ENCODE measurements at places on chromosomes 3 and 15. TPM values are rescaled to one million over a fixed set of nuclear protein-coding genes. Genes with fewer than 3 reads are reported as not detected.

The GRAMD1C gene
- total RNA-seq, result 0.25 TPM

The CCR1 gene
- total RNA-seq, result not detected

The CHRNA7 gene
- total RNA-seq, result 7.7 TPM

The VGLL3 gene
- total RNA-seq, result 0.04 TPM

The OCA2 gene
- 0.63 TPM for total RNA-seq

The ZPLD1 gene
- total RNA-seq, result 0.18 TPM

The SERPINI1 gene
- total RNA-seq, result 33.5 TPM

GRCh38 chr3:120791913-120792312 is 49.4 kb downstream of the GTF2E1 start:
- no peak overlapping the region for H3K27ac ChIP-seq
- no peak overlapping the region for H3K4me3 ChIP-seq
- H3K4me1 ChIP-seq, result no peaks in the 10 kb centered on the region
- H3K36me3 ChIP-seq, result no peaks in the 10 kb centered on the region
- H3K27me3 ChIP-seq, result no peaks in the 10 kb centered on the region

- H3K36me3 ChIP-seq, result no peaks in the 10 kb centered on the region
- H3K4me1 ChIP-seq, result peaks cover 27% of the 10 kb centered on the region
- no peak for DNase-seq
- no peak overlapping the region for H3K4me3 ChIP-seq
- H3K27ac ChIP-seq, result no peak overlapping the region
- no peaks in the 10 kb centered on the region for H3K27me3 ChIP-seq
Measured at GRCh38 chr15:90564590-90564989, 34.9 kb downstream of the CRTC3 start.

- no peak for DNase-seq
- H3K27me3 ChIP-seq, result no peaks in the 10 kb centered on the region
- H3K4me3 ChIP-seq, result no peak overlapping the region
- no peak overlapping the region for H3K27ac ChIP-seq
Measured at GRCh38 chr3:107578523-107578922, 55.8 kb downstream of the BBX start.

DNA sequence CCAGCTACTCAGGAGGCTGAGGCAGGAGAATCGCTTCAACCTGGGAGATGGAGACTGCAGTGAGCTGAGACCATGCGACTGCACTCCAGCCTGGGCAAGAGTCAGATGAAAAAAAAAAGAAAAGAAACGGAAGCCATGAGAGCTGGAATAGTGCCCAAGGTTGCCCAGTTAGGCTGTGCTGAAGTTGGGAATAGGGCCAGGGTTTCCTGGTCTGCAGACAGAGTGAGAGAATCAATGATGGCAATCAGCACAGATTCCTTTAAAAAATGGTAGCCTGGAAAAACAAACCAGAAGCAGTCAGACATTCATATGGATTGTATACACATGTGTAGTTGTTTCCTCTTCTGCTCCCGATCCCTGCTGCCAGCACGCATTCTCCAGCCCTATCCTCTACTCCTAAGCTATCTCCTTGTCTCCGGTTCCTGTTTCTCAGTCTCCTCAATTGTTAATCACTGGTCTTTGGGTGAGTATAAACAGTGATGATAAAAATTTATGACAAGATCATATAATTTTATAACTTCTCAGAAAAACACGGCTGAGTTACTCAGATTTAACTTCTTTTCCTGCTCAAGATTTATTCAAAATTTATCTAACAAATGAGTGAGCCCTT is 316.2 kb upstream of the UMPS start:
- H3K36me3 ChIP-seq, result no peaks in the 10 kb centered on the region
- no peak overlapping the region for H3K27ac ChIP-seq
- H3K27me3 ChIP-seq, result peaks cover 3% of the 10 kb centered on the region

DNA sequence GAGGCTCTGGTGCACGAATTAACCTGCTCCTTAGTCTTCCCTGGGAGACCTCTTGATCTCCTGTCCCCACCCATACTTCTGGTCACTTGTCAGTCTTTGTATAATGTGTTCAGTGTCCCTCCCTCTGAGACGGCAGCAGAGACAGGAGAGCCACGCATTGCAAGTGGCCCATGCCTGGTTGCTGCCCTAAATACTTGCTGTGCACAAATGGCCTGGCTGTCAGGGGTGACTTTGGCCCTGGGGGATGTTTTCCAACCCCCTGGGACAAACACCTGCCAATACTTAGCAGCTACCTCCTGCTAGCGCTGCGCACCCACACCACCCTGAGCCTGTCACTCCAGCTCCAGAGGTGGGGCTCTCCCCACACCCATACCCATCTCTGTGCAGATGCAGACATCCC is 17.2 kb downstream of the KLF13 start:
- no peak overlapping the region for H3K27ac ChIP-seq
- no peaks in the 10 kb centered on the region for H3K36me3 ChIP-seq
- DNase-seq, result no peak
- no peaks in the 10 kb centered on the region for H3K27me3 ChIP-seq
- H3K4me3 ChIP-seq, result no peak overlapping the region
